Breast epithelium (tissue), 4 donors: ENCODE measurements at places on chromosomes 1 and 21.
A peak's percentile ranks its signal among the peaks of the same experiment; 100 is the strongest.

- H3K36me3 ChIP-seq, result peaks cover 6% of the 10 kb centered on the region
- H3K4me3 ChIP-seq, result no peak overlapping the region
- no peak overlapping the region for H3K27ac ChIP-seq
Observed at GRCh38 chr21:41431788-41432548, 5.9 kb downstream of the MX1 start.

- DNase-seq, result no peak
- no peaks in the 10 kb centered on the region for H3K4me1 ChIP-seq
- H3K27me3 ChIP-seq, result no peaks in the 10 kb centered on the region
- no peak overlapping the region for H3K27ac ChIP-seq
- H3K4me3 ChIP-seq, result no peak overlapping the region
- H3K36me3 ChIP-seq, result no peaks in the 10 kb centered on the region
Observed at GRCh38 chr1:100580446-100580845, 42.5 kb downstream of the GPR88 start.

DNA sequence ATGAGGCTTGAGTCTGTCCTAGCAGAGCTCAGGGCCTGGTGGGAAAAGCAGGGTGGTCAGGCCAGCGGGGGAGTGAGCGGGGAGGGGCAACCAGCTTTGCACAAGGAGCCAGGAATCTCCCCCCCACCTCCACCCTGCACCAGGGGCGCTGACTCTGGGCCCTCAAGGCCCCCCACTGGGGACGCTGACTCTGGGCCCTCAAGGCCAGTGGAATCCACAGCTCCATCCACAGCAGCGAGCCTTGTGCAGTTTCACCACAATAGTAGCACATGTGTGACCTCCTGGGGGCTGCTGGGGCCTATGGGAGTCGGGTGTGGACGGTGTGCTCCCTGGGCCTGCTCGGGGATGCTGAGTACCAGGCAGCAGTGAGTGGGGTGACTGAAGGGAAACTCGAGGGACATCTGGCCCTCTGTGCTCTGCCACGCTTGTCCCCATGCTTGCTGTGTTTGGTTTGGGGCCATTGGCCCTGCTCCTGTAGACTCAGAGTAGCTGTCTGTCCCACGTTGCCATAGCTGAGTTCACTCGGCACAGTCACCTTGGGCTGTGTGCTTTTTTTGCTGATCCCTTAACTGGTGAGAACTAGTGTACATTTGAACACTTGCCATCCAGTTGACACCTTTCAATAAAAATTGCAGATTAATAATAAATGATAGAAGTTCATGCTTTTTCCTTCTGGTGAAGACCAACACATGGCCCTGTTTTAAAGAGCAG, 89.2 kb downstream of the ADARB1 start:
- no peak for DNase-seq
- H3K4me1 ChIP-seq, result no peaks in the 10 kb centered on the region
- H3K27ac ChIP-seq, result no peak overlapping the region
- H3K4me3 ChIP-seq, result no peak overlapping the region
- no peaks in the 10 kb centered on the region for H3K27me3 ChIP-seq

DNA sequence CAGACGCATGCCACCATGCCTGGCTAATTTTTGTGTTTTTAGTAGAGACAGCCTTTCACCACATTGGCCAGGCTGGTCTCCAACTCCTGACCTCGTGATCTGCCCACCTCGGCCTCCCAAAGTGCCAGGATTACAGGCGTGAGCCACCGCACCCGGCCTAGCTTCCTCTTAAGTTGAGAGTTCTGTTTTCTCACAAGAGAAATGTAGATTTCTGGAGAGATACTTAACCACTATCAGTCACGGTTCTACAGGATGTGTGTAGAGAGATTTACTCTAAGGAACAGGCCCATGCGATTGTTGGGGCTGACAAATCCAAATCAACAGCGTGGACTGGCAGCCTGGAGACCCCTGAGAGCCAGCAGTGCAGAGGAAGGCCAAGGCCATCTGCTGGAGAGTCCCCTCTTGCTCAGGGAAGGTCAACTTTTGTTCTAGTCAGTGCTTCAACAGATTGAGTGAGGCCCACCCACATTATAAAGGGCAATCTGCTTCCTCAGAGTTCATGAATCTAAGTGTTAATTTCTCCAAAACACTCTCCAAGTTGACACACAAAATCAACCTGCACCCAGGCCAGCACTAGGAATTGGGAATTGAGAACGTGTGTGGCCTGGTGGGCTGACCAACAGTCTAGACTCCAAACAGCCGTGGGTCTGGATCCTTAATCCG, 38.7 kb downstream of the CHAF1B start:
- H3K27me3 ChIP-seq, result no peaks in the 10 kb centered on the region
- no peak overlapping the region for H3K4me3 ChIP-seq
- DNase-seq, result no peak

GRCh38 chr1:92502247-92502646, 15.5 kb upstream of the GFI1 start:
- no peak overlapping the region for H3K4me3 ChIP-seq
- no peaks in the 10 kb centered on the region for H3K4me1 ChIP-seq
- no peaks in the 10 kb centered on the region for H3K27me3 ChIP-seq
- H3K27ac ChIP-seq, result no peak overlapping the region
- DNase-seq, result no peak

- H3K4me3 ChIP-seq, result no peak overlapping the region
- H3K36me3 ChIP-seq, result no peaks in the 10 kb centered on the region
- no peak overlapping the region for H3K27ac ChIP-seq
Observed at GRCh38 chr1:65393347-65393746, 27.1 kb upstream of the LEPR start.

DNA sequence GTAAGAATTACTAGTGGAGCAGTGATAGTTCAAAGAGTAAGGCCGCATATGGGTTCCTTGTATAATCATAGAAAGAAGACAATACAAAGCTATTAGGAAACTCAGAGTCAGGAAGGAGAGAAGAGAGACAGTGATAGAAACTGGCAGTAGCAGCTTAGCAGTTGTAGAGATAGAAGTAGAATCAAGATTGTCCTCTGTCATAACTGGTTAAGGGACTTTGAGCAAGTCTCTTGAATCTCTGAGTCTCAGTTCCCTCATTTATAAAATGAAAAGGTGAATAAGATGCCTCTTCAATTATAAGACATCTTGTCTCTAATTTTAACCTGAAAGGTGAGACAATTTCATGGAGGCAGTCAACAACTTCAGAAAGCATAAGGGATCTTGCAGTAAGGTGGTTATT, 6.5 kb upstream of the RALGPS2 start:
- no peaks in the 10 kb centered on the region for H3K36me3 ChIP-seq
- H3K4me3 ChIP-seq, result no peak overlapping the region
- no peaks in the 10 kb centered on the region for H3K4me1 ChIP-seq
- no peaks in the 10 kb centered on the region for H3K27me3 ChIP-seq

DNA sequence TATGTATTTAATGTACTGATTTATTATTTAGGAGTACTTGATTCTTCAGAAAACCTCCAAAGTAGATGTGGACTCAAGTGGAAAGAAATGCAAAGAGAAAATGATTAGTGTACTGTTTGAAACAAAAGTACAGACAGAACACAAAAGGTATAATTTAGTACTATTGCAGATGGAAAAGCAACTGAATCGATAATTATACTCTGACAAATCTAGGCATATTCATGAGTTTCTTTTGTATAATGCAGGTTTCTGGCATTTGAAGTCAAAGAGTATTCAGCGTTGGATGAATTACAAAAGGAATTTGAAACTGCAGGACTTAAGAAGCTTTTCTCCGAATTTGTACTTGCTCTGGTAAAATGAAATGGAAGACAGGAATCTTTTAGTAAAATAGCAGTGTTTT, 12.5 kb downstream of the RWDD3 start:
- no peak overlapping the region for H3K4me3 ChIP-seq
- no peaks in the 10 kb centered on the region for H3K27me3 ChIP-seq
- no peaks in the 10 kb centered on the region for H3K4me1 ChIP-seq
- H3K36me3 ChIP-seq, result peaks cover 5% of the 10 kb centered on the region

DNA sequence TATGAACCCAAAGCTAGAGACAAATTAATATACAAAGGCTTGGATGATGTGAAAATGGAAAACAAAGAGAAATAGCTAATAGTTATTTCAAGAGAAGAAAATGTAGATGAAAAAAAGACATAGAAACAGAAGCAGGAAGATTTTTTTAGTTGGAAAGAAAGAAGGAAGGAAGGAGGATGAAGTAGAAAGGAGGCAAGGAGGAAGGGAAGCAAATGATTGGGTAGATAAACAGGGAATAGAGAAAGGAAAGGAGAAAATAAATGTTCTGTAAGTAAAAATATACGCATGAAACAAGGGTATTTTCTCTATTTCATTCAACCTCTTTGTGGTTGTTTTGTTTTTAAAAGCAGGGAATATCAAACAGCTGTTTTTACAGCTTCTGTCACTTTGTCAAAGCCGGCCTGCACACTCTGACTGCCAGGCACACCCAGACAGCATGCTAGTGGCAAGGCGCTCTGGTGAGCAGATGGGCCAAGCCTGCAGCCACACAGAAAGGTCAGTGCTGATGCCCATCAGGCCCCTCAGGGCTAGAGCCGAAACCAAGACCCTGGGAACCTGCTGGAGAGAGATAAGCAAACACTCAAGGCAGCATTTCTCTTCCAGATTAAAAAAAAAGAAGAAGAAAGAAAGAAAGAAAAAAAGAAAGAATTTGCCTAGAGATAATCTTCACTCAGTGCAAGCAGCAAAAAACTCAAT, 72.9 kb upstream of the CTTNBP2NL start:
- no peak for DNase-seq
- H3K4me1 ChIP-seq, result no peaks in the 10 kb centered on the region
- no peak overlapping the region for H3K27ac ChIP-seq
- no peaks in the 10 kb centered on the region for H3K36me3 ChIP-seq

DNA sequence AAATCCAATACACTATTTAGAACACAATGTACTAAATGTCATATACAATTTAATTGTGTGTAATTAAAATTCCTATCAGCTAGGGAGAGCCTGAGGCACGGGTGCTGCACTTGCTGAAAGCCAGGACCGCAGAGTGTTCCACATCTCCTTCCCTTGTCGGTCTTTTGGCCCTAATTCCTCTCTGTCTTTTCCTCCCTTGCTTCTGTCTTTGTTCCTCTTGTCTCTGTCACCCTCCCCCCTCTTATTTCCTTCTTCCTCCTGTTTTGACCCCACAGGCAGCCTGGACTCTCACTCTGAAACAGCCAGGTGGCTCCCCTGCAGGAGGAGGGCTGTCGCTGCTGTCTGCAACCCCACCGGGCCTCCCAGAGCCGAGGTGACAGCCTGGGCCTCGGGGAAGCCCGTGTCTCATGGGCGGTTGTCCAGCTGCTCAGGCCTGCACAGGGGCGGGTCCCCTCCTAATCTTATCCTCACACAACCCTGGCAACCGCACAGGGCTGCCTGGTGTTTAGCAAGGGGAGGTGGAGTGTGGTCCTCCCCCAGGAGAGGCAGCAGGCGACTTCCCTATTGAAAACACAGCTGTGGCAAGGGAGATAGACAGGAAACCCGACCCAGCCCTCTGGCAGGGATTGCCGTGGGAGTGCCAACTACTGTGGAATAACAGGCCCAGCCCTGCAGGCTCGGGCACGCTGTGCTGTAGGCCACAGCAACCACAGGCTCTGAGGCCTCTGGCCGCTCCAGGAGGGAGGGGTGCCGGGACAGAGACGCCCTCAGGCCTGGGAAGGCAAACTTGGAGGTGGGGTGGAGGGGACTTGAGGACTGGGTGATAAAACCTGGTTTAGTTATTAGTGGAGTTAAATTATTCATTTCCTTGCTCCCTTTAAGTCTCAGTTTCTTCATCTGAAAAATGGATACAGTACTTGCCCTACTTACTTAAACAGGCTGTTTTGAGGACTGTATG, 68.8 kb upstream of the WDR26 start:
- peak overlapping the region; percentile 8 for H3K4me3 ChIP-seq
- H3K4me1 ChIP-seq, result peaks cover 34% of the 10 kb centered on the region

GRCh38 chr1:37031429-37031828, 2.9 kb downstream of the GRIK3 start:
- no peak overlapping the region for H3K27ac ChIP-seq
- no peak overlapping the region for H3K4me3 ChIP-seq
- H3K27me3 ChIP-seq, result peaks cover 48% of the 10 kb centered on the region
- no peak for DNase-seq
- H3K36me3 ChIP-seq, result no peaks in the 10 kb centered on the region
- H3K4me1 ChIP-seq, result peaks cover 7% of the 10 kb centered on the region

DNA sequence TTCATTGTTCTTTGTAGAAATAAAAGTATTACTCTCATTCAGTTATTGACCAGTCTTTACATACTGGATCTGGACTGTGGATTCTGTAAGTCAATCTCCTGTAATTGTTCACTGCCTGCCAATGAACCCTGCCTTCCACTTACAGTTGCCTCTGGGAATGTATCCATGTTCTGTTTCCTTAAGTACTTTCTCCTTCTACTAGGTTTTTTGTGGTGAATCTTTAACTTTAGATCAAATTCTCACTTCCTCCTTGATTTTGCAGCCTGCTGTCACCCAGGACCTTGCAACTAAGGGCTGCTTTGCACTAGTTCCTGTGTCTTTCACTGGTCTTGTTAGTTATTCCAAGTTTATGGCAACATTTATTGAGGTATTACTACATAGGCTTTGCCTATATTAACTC, 28.2 kb upstream of the ANKRD13C start:
- no peak for DNase-seq
- no peaks in the 10 kb centered on the region for H3K27me3 ChIP-seq
- H3K4me1 ChIP-seq, result no peaks in the 10 kb centered on the region
- no peak overlapping the region for H3K27ac ChIP-seq

DNA sequence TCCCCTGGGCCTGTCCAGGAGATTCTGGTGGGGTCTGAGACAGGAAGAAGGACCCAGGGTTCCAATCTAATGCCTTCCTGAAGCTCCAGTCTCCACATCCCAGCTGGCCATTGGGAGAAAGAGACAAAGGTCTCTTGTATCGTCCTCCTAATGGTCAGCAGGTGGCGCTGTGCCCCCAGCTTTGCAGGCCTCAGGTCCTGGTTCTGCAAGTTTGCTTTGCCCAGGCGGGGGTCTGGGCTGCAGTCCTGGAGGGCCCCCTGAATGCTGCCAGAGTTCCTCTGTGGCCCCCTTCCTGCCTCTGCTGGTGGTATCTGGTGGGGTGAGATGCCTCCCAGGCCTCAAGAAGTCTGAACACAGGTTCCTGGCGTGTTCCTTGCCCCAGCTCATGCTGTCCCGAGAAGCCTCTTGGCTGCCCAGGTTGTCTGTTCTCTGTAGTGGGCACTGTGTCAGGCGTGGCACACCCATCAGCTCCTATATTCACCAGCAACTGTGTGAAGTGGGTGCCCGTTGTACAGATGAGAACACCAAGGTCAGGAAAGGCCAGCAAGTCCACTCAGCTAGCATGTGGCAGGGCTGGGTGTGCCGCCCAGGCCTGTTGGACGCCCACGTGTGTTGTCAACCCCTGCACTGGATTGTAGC, 33.8 kb upstream of the CSF3R start:
- DNase-seq, result peak; percentile 59
- H3K27me3 ChIP-seq, result no peaks in the 10 kb centered on the region
- no peak overlapping the region for H3K27ac ChIP-seq
- no peaks in the 10 kb centered on the region for H3K36me3 ChIP-seq
- no peaks in the 10 kb centered on the region for H3K4me1 ChIP-seq

GRCh38 chr1:232463225-232463624, 166.7 kb downstream of the SIPA1L2 start:
- no peaks in the 10 kb centered on the region for H3K4me1 ChIP-seq
- DNase-seq, result no peak
- H3K4me3 ChIP-seq, result no peak overlapping the region

- no peaks in the 10 kb centered on the region for H3K36me3 ChIP-seq
- no peaks in the 10 kb centered on the region for H3K4me1 ChIP-seq
- no peak overlapping the region for H3K4me3 ChIP-seq
- peak overlapping the region; percentile 85 for H3K27ac ChIP-seq
- DNase-seq, result no peak
- no peaks in the 10 kb centered on the region for H3K27me3 ChIP-seq
Observed at GRCh38 chr1:12171206-12172041, 4.6 kb downstream of the TNFRSF1B start.
